ENCODE measurements at places on chromosomes 7 and 10.

DNA sequence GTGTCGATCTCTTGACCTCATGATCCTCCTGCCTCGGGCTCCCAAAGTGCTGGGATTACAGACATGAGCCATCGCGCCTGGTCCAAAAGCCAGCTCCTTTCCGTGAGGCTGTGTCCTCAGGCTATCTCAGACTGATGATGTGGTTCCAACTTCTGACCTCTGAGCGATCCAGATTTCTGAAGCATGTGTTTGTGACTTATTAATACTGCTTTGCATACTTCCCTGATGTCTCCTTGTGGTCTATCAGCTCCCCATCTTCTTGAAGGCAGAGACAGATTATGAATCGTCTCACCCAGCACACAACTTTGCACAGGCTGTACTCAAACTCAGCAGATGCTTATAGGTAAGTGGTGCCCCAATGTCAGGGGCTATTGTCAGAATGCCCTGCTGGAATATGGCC is 2.0 kb upstream of the PLPP4 start:
- peaks cover 8% of the 10 kb centered on the region for H3K4me1 ChIP-seq
- H3K36me3 ChIP-seq: no peaks in the 10 kb centered on the region
- H3K27me3 ChIP-seq: peaks cover 4% of the 10 kb centered on the region

DNA sequence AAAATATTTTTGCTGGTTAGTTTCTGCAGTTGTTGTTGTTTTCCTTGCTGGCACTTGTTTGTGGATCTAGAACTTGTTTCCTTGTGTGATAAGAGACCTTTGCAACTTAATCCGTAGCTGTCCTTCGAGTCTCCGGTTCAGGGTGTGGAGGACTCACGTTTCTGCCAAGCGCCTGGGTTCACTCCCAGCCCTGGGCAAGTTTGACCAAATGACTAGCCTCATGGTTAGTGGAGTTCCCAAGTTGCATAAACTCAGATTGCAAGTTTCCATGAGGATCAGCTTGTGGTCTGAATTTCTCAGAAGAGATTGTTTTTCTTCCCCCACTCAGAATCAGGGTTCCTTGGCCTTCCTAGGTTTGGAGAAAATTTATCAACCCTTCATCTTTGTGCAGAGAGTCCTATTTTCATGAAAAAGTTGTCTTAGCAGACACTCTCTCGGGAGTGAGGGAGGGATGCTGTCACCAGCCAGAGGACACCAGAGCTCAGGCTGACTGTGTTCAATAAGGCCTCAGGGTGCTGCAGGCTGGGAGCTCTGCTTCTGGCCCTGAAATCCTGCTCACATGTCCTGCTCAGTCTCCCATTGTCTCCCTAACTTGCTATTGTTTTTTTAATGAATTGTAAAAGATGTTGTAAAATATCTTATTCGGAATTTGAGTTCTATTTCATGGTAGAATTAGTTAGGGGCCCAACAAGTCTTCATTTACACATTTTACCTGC is 377.7 kb upstream of the KLF6 start:
- H3K36me3 ChIP-seq: no peaks in the 10 kb centered on the region
- H3K27me3 ChIP-seq: no peaks in the 10 kb centered on the region
- no peak for DNase-seq
- H3K4me3 ChIP-seq: no peak overlapping the region
- H3K27ac ChIP-seq: no peak overlapping the region
- H3K4me1 ChIP-seq: no peaks in the 10 kb centered on the region

DNA sequence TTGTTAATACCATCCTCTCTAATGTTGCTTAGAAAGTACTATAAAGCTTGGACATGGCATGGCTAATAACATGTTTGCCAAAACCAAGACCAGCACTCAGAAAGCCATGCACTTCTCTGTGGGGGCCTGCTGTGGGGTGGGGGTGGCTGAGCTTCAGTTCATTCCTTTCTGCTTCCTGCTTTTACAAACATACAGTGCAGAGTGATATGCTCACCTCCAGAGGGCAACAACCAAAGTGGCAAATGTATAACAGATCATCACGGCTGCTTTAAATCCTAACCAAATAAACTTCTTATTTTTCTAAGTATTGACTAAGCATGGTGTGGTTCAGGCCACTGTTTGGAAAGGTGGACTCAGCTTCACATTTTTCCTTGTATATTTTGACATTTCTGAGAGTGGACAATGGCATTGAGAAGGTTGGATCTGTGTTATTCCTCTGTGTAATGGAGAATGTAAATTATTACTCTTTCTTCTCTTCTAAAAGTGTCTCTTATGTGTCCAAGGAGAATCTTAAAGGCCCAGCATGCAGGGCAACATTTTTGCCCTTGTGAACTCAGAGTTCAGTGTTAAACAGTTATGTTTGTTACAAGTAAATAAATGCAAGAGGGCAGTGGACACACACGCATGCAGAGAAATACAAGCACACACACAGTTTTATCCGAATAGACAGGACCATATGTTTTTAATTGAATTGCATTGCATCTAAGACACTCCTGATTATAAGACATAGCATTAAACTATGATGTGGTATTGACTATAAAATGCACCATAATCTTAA is 186.1 kb downstream of the HERPUD2 start:
- no peaks in the 10 kb centered on the region for H3K27me3 ChIP-seq
- no peak for DNase-seq
- H3K4me3 ChIP-seq: no peak overlapping the region
- no peaks in the 10 kb centered on the region for H3K4me1 ChIP-seq

DNA sequence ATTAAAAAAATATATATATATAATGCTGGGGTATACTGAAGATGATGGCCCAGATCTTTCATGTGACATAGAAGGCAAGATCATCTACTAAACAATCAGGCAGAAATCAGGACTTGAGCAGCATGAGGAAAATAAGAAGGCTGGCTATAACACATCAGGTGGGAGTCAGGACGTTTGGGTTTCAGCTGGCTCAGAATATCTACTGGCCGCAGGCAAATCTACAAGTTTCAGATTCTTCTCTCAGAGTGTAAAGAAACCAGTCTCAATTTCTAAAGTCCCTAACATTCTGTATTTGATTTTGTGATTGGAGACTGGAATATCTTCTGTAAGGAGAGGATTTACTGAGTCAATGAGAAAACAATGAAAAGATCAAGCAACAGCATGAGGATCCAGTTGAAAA is 37.7 kb upstream of the FAM3C start:
- no peak overlapping the region for H3K4me3 ChIP-seq
- no peaks in the 10 kb centered on the region for H3K36me3 ChIP-seq
- no peak for DNase-seq
- H3K4me1 ChIP-seq: no peaks in the 10 kb centered on the region

DNA sequence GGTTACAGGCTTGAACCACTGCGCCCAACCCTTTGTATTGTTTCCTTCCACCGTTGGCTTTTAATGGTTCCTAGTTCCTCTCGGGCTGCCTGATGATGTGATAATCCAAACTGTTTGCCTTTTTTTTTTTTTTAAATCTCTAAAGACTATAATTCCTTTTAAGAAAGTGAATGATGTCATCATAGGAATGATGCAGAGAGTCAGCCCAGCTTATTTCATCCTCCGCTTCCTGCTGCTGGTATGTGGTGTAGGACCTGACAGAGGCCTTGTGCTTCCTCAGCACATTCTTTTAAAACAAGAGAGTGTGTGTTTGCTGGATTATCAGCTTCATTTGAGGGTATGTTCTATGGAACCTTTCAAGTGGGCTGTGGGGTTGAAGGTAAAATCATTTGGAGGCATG is 241.4 kb downstream of the LRMDA start:
- no peaks in the 10 kb centered on the region for H3K4me1 ChIP-seq
- no peaks in the 10 kb centered on the region for H3K27me3 ChIP-seq
- no peak overlapping the region for H3K4me3 ChIP-seq
- no peaks in the 10 kb centered on the region for H3K36me3 ChIP-seq
- DNase-seq: no peak

DNA sequence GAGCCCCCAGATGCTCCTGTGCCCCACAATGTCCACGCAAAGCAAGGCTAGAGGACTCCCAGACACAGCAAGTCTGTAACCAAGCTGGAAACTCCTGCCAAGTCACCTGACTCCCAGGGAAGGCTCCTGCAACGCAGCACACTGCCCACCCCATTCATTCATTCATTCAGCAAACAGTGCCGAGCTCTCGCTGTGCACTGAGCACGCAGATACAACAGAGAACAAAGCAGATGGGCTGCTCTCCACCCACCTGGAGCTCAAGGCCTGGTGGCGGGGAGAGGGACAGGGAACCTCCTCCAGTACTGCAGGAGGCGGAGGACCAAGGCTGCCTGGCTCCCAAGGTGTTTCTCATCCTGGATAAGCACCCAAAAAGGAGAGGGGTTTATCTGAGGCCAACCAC is 8.6 kb downstream of the KCNH2 start:
- no peaks in the 10 kb centered on the region for H3K36me3 ChIP-seq
- DNase-seq: no peak
- no peak overlapping the region for H3K4me3 ChIP-seq
- H3K4me1 ChIP-seq: no peaks in the 10 kb centered on the region

DNA sequence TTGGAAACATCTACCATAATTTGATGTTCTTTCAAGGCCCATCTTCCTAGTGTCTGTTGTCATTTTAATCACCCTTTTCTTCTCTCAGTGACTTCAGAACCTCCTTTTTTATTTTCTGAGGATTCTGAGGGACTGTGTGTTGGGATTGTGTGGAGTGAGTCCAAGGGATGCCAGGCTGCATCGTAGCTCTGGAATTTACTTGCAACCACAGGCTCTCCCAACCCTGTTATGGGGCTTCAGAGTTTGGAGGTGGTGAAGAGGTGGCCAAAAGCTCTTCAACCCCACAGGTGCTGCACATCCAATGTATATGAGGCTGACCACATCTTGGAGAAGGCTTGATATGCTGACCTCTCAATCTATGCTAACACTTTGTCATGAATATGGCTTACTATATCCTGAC is 79.5 kb upstream of the GPR141 start:
- H3K27ac ChIP-seq: no peak overlapping the region
- DNase-seq: no peak
- H3K36me3 ChIP-seq: no peaks in the 10 kb centered on the region
- H3K4me1 ChIP-seq: no peaks in the 10 kb centered on the region
- H3K27me3 ChIP-seq: no peaks in the 10 kb centered on the region
- no peak overlapping the region for H3K4me3 ChIP-seq

DNA sequence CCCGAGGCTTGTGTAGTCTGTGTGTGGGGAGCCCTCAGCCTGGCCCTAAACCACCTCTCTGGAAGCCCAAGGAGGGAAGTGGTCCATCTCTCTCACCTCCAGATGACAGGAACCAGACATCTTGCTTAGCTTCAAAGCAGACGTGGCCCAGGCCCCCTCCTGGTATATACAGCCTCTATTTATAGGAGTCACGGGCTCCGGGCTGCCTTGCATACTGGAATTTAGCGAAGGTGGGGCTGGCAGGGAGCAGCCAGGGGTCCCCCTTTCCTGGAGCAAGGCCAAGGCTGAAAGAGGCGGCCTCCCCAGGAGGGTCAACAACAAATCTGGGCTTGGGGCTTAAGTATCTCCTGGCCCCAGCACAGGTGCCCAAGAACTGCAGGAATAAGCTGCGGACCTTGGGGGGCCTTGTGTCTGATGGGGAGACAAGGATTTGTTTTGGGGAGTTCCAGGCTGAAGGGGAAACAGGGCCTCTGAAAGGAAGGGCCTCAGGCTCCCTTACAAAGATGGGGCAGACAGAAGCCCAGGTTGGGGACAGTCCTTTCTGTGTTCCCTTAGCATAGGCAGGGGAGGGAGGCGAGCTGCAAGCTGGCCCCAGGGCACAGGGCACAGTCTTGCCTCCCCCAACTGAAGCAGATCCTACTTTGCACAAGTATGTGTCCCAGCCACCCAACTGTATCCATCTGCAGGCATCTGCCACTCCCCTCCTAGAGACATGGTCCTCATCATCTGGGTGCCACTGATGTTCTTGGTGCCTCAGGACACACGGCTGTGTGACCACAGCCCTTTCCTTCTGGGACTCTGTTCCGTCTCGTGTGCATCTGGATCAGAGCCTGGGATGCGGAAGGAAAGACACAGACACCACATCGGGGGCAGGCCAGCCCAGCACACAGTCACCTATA is 11.9 kb downstream of the ZCCHC24 start:
- H3K27ac ChIP-seq: peak overlapping the region; percentile 96
- H3K27me3 ChIP-seq: no peaks in the 10 kb centered on the region
- no peak for DNase-seq
- H3K36me3 ChIP-seq: no peaks in the 10 kb centered on the region

GRCh38 chr10:70119623-70120022 is 13.0 kb downstream of the AIFM2 start:
- no peak for DNase-seq
- no peaks in the 10 kb centered on the region for H3K27me3 ChIP-seq
- no peaks in the 10 kb centered on the region for H3K4me1 ChIP-seq
- H3K36me3 ChIP-seq: no peaks in the 10 kb centered on the region
- H3K4me3 ChIP-seq: no peak overlapping the region

GRCh38 chr7:108266491-108266890 is 136.3 kb upstream of the LAMB4 start:
- no peak for DNase-seq
- H3K27ac ChIP-seq: no peak overlapping the region
- no peak overlapping the region for H3K4me3 ChIP-seq
- H3K4me1 ChIP-seq: no peaks in the 10 kb centered on the region

DNA sequence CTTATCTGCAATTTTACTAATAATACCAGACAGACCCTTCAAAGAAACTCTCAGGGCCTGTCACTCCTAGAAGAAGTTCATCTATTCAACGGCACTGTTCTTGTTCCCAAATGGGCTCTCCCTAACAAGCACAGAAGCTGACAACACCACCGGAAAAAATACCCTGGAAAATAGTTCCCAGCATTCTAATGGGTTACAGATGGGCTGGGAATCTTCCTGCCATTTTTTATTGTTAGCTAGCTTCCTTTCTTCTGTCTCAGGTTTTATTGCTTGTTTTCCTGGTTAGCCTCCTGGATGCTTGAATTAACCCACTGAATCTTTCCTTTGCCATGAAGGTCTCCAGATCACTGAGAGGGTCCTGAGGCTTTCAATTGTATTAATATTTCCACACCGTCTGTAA is 689.8 kb upstream of the NRP1 start:
- no peaks in the 10 kb centered on the region for H3K4me1 ChIP-seq
- no peak overlapping the region for H3K27ac ChIP-seq
- DNase-seq: no peak
- H3K4me3 ChIP-seq: no peak overlapping the region
- H3K27me3 ChIP-seq: no peaks in the 10 kb centered on the region

- DNase-seq: no peak
- no peak overlapping the region for H3K27ac ChIP-seq
- H3K27me3 ChIP-seq: no peaks in the 10 kb centered on the region
- no peaks in the 10 kb centered on the region for H3K4me1 ChIP-seq
Measured at GRCh38 chr10:58771863-58772262, 259.2 kb downstream of the BICC1 start.

- H3K36me3 ChIP-seq: no peaks in the 10 kb centered on the region
- no peak for DNase-seq
- H3K27ac ChIP-seq: no peak overlapping the region
- H3K4me3 ChIP-seq: no peak overlapping the region
- H3K27me3 ChIP-seq: no peaks in the 10 kb centered on the region
Measured at GRCh38 chr7:14576578-14576977, 326.0 kb downstream of the DGKB start.

DNA sequence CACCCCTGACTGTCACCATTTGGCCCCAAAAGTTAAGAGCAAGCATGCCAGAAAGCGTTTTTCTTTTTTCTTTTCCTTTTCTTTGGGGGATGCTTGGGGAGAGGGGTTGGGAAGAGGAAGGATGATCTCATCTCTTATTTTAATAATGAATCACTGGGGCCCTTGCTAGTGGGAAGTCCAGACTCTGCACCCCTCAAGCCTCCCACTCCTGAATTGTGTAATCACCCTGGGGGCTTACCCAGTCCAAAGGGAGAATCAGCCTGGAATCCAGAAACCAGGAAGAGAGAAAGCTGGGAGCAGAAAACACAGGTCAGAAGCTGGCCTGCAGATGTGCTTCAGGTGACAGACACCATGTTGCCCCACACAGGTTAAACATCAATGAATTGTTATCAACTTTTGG is 14.7 kb upstream of the HABP2 start:
- DNase-seq: no peak
- no peaks in the 10 kb centered on the region for H3K36me3 ChIP-seq
- H3K4me3 ChIP-seq: no peak overlapping the region
- no peak overlapping the region for H3K27ac ChIP-seq

All from breast epithelium (tissue), 4 donors.